ENCODE measurements at places on chromosomes 4 and X.

DNA sequence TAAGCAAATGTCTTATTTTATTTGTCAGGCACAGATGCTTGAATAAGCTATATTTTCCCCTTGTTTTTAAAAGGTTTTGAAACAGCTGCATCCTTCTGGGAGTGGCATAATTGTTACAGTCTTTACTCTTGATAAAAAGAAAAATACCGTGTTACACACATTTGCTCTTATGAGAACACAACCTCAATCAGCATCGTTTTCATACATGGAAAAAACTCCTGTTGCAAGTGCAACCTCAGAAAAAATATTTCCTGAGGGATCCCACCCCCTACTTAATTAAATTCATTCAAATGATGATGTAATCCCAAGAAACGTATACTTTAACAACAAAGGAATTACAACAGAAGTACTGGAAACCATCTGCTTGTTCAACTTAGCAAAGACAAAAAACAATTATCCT lies 58.6 kb downstream of the SMAD1 start:
- DNase-seq = no peak

GRCh38 chr4:25637581-25638220 lies 17.9 kb upstream of the SLC34A2 start:
- DNase-seq = no peak

- DNase-seq = no peak
Observed at GRCh38 chr4:73885574-73886267, 16.5 kb downstream of the CXCL1 start.

- DNase-seq = no peak
Observed at GRCh38 chrX:28491941-28492340, 95.3 kb upstream of the IL1RAPL1 start.

GRCh38 chrX:87813566-87813965 lies 296.0 kb downstream of the KLHL4 start:
- DNase-seq = no peak

DNA sequence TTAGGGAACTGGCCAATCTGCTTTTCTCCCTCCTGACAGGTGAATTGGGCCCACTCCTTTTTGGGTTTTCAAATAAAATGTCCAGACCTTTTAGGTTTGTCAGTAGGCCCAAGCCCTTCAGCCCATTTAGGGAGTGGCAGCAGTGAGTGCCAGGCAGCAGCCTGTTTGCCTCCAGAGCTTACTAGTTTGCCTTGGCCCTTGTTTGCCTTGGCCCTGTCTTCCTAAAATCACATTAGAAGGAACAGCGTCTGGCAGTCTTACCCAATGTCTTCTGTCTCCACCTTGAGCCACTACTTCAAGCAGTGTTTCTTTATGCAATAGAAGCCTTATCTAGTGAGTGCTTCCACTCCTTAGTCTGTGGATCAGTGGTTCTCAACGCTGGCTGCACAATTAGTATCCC lies 117.1 kb downstream of the TMEM164 start:
- DNase-seq = no peak
